ENCODE measurements at places on chromosomes 11 and 22.
A peak's percentile ranks its signal among the peaks of the same experiment; 100 is the strongest.

DNA sequence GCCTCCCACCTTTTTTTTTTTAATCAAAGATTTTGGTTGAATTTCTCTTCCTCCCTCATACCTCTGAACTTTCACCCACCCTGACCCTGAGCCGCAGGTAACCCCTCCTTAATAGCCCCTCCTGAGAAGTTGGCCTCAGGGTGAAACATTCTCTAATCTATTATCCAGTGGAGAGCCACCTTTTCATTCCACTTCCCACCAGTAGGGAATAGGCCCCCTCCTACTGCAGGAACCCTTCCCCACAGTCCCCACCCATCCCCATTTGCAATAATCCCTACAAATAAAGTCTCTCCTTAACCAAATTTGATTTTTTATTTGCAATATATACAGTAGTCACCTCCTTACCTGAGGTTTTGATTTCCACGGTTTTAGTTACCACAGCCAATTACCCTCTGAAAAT lies 2.1 kb upstream of the SLC35F2 start:
- no peak for DNase-seq

DNA sequence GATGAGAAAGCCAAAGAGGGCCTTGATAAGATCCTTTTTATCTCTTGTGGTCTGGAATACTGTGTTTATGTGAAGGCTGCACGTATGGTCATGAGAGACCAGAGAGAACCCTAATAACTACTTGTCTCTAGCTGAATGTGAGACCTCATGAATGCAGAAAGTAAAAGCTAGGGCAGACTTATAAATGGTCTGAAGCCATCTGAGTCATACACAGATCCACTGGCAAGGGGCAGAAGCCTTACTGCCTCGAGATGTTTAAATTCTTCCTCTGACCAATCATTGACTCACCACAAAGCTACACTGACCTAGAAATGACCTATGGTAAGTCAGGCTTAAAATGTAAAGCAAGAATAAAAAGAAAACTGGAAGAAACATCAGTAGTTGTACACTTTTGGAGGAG lies 22.7 kb upstream of the OR4B1 start:
- no peak for DNase-seq

GRCh38 chr11:16456366-16456765 lies 100.0 kb upstream of the SOX6 start:
- no peak for DNase-seq

DNA sequence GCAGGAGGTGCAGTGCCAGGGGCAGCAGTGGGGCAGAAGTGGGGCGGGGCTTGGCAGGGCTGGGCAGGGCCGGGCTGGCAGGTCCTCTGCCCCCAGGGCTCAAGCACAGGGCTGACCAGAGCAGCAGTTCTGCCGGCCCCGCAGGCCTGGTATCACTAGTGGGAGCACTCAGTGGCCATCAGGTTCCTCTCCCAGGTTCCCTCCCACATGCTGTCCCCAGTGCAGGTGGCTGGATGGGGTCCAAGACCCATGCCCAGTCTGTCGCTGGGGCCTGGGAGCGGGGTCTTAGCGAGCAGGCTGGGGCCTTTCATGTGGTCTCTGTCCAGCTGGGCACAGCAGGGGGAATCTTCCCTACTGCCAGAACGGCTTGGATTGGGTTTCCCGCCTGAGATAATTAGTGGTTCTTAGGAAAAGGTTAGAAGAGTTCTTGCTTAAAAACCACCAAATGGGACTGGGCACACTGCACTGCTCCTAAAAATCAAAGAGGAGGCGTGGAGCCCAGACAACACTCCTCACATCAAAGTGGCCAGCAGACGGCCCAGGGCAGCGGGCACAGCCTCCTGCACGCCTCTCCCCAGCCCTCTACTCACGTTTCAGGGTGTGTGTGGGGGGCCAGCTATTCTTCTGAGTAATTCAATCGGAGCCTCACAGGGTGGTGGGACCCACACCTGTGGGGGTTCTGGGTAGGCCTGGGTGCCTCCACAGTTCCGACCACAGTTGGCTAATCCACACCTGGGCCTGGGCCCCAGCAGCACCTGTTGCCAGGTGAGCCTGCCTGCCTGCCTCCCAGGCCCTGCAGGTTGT lies 45.6 kb downstream of the TPCN2 start:
- no peak for DNase-seq

GRCh38 chr11:75344761-75345454 lies 6.6 kb downstream of the ARRB1 start:
- no peak for DNase-seq

DNA sequence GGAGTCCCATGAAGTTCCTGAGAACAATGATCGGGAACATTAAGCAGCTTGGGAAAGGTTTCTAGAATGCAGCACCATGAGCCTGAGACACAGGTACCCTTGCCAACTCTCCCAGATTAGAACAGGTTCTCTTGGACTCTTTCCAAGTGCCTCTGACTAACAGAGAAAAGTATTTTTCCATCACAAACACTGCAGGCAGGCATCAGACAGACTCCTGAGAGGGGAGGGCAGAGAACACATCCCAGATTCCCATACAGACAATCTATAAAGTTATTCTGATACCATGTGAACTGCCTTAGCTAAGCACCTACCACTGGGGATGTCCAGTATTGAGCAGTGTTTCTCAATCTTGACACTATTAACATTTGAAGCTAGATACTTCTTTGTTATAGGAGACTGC lies 27.3 kb downstream of the SERGEF start:
- DNase-seq, result no peak

GRCh38 chr22:50302564-50302963 lies 4.9 kb downstream of the PLXNB2 start:
- no peak for DNase-seq

DNA sequence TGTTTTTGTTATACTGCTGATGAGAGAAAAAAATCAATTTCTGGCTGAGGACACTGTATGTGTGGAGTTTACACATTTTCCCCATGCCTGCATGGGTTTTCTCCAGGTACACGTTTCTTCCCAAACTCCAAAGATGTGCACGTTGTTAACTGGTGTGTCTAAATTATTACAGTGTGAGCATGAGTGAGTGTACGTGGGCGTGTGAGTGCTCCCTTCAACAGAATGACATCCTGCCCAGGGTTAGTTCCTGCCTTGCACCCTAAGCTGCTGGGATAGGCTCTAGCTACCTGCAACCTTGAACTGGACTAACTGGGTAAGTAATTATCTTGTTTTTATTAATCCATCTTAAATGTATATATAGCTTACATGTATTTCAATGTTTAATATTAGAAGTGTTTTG lies 5.5 kb downstream of the NPAT start:
- DNase-seq, result no peak

DNA sequence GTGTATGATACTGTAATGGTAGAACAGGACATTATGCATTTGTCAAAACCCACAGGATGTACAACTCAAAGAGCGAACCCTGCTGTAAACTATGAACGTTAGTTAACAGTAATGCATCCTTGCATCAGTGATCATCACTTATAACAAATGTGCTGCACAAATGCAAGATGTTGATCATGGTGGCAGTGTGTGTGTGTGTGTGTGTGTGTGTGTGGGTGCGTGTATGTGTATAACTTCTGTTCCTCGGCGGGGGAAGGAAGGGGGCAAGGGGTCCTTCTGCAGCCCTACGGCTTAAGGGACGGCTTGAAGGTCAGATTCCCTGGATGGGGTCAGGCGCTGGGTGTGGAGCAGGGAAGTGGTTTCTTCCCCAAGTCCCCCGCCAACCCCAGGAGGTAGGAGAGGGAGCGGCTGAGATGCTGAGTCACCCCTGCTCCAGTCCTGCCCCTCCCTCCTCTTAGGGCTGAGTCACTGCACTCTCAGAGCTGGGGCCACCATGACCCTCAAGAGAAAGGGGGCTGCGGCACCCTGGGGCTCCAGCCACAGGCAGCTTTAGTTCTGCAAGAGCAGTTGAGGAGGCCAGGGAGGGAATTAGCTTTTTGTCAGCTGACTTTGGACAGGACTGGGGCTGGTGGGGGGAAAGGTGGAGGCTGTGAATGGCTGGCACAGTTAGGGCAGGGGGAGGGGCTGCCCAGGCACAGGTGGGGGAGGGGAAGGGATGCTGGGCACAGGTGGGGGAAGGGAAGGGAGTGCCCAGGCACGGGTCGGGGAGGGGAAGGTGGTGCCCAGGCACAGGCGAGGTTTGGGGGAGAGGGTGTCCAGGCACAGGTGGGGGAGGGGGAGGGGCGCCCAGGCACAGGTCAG lies 8.8 kb upstream of the CTSD start:
- DNase-seq, result peak; percentile 92

- peak; percentile 44 for DNase-seq
Measured at GRCh38 chr22:50600538-50600937, at the start of gene MAPK8IP2. Gene MAPK8IP2, plus strand, starts transcription at chr22:50600793. Its CDS starts 26 bp downstream, at chr22:50600819.

GRCh38 chr11:34252651-34253050 lies 105.2 kb downstream of the ABTB2 start:
- no peak for DNase-seq

- DNase-seq, result no peak
Measured at GRCh38 chr22:44399906-44400762, 87.4 kb upstream of the SHISAL1 start.

DNA sequence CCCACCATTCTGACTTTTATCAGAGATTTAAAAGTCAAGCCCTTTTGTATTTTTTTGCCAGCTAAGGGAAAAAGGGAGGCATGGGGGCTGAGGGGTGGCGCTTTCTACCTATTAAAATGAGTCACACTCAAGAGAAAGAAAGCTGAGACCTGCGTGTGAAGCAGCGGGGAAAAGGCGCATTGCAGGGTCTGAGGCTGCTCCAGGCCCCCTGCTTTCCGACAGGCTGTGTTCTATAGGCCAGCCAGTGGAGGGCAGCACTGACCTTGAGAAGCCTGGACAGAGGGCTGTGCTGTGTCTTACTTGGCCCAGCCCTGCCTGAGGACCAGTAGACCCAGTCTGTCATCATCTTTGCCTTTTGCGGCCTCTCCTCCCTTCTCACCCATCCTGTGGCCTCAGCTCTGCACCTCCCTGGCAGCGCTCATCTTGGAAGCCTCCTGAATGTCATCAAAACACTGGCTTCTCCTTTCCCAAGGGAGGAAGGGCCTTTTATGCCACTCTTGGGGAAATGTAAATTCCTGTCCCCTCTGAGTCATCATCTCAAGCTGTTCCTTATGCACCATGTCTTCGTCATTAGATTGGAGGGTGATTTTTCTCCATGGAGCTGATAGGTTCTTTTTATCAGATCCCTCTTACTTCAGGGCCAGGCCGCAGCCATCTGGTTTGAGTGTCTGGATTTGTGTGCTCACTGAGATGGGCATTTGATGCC lies 12.6 kb upstream of the MAPK8IP1 start:
- peak; percentile 80 for DNase-seq

GRCh38 chr22:35961480-35962295 lies 66.9 kb downstream of the RBFOX2 start:
- peak; percentile 88 for DNase-seq

DNA sequence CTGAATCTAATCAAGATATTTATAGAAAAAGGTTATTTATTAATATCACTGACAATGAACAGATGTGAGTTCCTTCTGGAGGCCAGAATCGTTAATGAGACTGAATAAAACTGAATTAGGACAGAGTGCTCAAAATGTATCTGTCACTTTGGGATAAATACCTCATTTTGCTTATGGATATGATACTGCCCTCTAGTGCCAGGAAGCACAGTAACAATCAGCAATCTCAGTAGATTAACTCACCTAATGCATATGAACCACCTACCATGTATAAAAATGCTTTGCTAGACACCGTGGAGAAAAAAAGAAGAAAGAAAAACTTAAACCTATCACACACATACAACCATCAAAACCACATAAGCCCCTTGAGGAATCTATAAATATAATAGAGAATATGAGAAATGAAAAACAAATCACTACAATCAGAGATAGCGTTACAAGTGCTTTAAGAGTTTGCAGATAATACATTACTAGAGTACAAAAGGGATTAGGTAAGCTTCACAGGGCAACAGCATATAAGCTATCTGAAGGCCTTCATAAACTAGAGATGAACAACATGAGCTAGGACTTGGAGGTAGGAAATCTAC lies 117.4 kb downstream of the SGSM3 start:
- no peak for DNase-seq

DNA sequence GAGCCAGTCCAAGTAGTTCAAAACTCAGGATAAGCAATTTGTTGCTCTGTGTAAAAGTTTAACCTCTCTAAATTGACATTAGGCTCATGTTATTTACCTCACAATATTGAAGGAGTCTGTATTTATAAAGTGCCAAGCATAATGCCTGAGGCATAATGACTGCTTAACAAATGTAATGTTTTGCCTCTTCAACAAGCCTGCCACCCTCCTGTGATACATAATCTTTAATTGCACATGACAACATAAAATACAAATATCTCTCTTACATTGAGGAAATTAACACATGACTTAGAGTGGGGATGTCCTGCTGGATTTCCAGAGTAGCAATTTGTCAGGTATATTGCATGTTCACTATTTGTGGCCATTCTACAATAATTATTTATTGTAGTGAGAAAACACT lies 469.2 kb upstream of the ANO5 start:
- DNase-seq, result no peak

Measured in posterior cingulate gyrus (tissue), 11 donors.